Activated CD8-positive, alpha-beta memory T cell treated with anti-CD3 and anti-CD28 coated beads for 4 hours (primary cell): ENCODE measurements at places on chromosomes 12 and 14.

- no peak for DNase-seq
Observed at GRCh38 chr12:62738105-62738504, 196.8 kb downstream of the PPM1H start.

- DNase-seq: no peak
Observed at GRCh38 chr12:53098354-53098981, 1.0 kb downstream of the IGFBP6 start.

DNA sequence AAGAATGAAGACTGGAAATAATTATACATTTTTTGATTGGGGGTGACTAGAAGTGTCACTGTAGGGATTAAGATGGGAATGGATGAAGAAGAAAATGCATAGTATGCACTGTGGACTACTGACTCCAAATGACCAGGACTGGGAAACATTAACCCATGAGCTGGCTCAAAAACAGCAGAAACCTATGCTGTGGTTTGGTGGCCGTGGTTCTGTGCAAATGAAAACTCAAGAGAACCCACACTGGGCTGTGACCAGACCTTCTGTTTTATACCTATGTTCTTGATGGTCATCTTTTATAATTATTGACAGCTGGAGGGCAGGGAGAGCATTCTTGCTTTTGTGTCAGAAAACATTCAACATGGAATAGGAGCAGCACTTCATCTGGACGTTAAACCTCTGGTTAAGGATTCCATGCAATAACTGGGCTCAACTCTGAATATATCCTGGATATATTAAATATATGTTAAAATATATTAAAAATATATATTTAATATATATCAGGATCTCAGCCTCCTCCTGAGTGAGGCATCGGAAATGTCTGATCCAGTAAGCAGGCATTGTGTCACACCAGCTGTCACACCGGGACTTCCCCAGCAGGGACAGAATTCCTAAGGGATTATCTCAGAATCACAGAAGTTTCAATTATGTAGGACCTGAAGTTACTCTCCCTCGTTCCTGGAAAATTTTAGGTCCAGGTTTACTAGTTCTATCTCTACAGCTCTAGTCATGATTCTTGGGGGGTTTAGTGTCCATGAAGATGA lies 48.5 kb downstream of the BBS10 start:
- no peak for DNase-seq

GRCh38 chr12:62659453-62660295 lies 193.0 kb downstream of the MON2 start:
- no peak for DNase-seq

GRCh38 chr12:38690646-38691045 lies 214.7 kb downstream of the CPNE8 start:
- no peak for DNase-seq

DNA sequence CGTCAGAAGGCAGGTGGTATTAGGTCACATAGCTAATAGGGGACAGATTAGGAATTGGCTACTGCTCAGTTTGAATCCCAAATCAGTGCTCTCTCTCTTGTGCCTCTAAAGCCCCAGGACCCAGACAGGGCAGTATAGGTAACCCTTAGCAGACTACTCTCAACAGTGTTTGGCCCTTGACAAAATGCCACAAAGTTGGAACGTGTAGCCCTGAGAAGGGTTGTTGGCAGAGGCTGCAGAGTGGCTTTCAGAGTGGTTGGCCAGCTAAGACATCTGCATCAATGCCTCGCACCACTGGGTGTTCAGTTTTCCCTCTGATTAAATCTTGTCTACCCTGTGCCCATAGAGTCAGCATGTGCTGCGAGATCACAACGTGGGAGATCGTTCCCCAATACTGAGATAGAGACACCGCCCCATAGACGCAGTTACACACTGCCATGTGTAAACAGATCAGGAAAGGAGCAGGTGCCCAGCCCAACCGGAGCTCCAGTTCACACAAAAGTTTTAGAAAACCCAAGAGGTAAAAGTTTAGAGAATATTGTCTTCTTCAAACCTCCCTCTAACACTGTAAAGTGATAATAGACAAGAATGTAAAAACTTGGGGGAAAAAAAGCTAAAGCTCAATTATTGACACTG lies 48.3 kb downstream of the EML1 start:
- DNase-seq: no peak

DNA sequence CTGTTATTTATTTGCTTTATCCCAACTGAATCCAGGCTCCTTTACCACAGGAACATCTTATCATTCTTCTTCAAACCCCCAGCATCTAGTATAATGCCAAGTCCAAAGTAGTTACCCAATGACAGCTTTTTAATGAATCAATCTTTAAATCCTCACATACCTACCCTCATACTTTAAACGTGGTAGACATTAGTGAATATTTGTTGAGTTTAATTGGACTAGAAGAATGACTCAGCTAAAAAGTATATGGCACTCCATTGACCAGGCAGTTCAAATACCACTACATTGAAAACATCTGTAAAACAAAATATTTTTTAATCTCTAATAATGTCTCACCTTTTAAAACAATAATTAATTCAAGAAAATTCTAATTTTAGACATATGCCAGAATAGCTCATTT lies 98.1 kb downstream of the ZFC3H1 start:
- DNase-seq: no peak

DNA sequence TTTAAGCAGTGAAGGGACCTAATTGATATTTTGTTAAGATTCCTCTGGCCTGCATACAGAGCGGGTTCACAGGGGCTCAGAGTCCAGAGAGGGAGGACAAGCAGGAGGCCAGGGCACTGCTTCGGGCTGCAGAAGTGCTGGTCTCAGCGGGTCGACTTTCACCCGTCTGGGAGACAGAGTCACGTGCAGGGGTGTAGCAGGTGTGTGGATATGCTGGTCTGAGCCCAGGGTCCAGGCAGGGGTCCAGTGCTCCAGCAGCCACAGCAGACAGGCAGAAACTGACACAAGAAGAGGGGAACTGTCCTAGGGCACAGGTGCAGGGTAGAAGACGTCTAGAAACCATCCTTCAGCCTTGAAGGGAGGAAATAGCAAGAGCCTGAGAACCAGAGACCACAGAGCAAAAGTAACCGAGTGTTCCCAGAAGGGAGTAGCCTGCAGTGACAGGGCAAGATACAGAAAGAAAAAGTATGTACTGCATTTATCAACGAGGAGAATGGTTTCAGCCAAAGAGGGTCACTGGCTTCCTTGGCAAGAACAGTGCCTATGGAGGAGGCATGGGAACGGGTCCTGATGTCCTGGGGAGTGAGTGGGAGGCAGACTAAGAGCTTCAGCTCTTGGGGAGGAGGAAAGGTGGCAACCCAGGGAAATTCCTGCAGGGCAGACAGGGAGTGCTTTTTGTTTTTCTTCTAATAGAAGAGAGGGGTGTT lies 28.7 kb downstream of the FBXO21 start:
- no peak for DNase-seq

DNA sequence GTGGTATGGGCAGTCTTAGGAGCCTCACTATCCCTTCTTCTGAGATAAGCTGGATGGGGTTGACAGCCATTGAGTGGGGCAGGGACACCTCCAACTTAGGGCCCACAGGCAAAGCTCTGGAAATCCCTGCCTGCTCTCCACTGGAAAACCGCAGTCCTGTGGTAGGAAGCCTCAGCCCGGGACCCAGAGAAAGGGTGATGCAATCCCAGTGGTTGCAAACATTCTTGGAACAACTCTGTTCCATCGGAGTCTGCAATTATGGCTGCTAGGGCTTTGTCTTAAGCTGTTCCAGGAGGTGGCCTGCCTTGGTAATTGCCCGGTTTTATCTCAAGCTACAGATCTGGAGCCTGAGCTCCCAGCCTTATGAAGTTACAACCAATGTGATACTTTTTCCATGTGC lies 133.4 kb downstream of the DICER1 start:
- DNase-seq: no peak

GRCh38 chr14:85471744-85472143 lies 58.2 kb upstream of the FLRT2 start:
- DNase-seq: no peak

GRCh38 chr12:67270622-67271021 lies 1.5 kb downstream of the CAND1 start:
- DNase-seq: no peak

DNA sequence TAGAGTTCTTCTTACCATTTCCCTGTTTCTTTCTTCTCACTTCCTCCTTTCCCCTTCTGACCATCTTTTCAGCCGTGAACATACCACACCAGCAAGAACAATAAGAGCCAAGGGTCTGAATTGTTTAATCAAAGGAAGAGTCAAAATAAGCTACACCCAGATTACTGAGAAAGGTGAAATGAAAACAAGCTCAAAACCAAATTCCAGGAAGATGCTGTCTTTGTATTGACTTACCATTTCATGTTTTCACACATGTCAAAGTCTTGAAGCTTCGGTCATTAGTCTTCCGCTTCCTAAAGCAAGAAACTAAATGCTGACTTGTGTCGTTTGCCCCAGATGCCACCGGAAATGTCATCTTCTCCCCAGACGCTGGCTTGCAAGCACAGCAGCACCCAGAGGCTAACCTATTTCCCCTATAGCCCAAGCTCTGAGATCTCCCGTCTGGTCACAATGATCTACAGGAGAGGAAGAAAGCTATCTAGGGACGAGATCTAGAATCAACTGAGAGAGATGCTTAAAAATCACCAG lies 136.5 kb upstream of the AMIGO2 start:
- no peak for DNase-seq

DNA sequence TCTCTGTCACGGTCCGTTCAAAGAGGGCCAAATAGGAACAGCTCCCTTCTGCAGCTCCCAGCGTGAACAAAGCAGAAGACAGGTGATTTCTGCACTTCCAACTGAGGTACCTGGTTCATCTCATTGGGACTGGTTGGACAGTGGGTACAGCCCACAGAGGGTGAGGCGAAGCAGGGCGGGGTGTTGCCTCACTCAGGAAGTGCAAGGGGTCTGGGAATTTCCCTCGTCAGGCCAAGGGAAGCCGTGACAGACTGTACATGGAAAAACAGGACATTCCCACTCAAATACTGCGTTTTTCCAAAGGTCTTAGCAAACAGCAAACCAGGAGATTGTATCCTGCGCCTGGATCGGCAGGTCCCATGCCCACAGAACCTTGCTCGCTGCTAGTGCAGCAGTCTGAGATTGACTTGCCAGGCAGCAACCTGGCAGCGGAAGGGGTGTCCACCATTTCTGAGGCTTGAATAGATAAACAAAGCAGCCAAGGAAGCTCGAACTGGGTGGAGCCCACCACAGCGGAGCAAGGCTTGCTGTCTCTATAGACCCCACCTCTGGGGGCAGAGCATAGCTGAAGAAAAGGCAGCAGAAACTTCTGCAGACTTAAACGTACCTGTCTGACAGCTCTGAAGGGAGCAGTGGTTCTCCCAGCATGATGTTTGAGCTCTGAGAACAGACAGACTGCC lies 22.7 kb downstream of the SLC38A1 start:
- DNase-seq: no peak

- no peak for DNase-seq
Observed at GRCh38 chr12:101612160-101612916, 17.6 kb downstream of the MYBPC1 start.

GRCh38 chr14:30402846-30403245 lies 156.1 kb upstream of the G2E3 start:
- no peak for DNase-seq
